T-cell (primary cell): ENCODE measurements at places on chromosomes 1 and 21.

- no peak for DNase-seq
Measured at GRCh38 chr1:151975311-151976014, 18.2 kb downstream of the S100A10 start.

GRCh38 chr1:158942490-158942889 lies 11.1 kb downstream of the PYHIN1 start:
- no peak for DNase-seq

GRCh38 chr1:1090424-1091343 lies 16.6 kb upstream of the RNF223 start:
- no peak for DNase-seq

- no peak for DNase-seq
Measured at GRCh38 chr1:162329826-162330225, 46.8 kb downstream of the SPATA46 start.

DNA sequence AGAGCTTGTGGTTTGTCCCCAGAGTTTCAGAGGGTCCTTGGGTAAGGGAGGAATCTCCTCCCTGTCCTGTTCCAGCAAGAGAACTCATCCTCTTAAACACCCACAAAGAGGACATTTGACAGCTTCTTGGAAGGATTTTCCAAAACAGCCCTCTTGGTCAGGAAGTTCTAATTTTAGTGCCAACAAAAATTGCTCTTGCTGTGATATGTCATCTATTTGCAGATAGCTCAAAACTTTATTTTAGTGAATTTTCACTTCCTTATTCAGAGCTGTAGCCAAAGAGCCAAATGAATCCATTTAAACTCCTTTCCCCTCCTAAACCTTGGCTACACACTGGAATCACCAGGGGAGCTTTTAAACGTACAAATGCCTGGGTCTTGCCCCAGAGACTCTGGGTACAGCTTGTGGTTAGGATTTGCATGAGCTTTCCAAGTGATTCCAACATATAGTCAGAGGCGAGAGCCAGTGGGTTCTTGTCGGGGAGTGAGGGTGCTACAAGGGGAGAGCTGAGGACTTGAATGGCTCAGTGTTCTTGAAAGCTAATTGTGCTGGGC lies 11.8 kb upstream of the RASSF5 start:
- DNase-seq = no peak

- no peak for DNase-seq
Measured at GRCh38 chr1:221016751-221017150, 137.5 kb downstream of the HLX start.

DNA sequence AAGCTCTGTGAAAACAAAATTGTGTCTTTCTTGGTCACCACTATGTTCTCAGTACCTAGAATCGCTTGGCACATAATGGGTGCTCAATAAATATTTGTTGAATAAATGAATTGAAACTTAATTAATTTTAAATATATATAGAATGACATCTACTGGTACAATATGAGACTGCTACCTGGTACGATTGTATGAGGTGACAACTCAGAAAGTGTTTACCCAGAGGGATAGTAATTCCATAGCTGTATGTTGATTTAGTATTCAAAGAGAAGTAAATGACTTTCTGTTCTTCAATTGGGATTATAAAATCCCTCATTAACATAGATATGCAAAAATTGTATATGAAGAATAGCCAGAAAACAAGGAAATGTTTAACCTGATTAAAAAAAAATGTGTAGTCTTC lies 128.7 kb downstream of the RPS6KC1 start:
- DNase-seq = no peak

DNA sequence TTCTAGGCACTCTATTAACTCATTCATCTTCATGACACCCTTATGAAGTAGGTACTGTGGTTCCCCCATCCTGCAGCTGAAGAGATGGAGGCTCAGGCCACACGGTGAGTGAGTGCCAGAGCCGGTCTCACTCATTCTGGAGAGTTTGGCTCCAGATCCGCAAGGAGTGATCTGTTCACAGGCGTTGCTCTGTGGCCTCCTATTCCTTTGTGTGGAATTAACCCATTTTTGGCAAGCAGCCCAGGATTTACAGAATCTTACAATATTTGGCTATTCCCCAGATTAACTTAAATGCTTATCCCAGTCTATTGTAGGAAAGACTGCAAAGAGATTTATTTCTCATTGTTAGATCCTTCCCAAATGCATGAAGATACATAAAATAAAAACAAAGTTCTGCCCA lies 29.6 kb downstream of the KIAA0040 start:
- DNase-seq = no peak

DNA sequence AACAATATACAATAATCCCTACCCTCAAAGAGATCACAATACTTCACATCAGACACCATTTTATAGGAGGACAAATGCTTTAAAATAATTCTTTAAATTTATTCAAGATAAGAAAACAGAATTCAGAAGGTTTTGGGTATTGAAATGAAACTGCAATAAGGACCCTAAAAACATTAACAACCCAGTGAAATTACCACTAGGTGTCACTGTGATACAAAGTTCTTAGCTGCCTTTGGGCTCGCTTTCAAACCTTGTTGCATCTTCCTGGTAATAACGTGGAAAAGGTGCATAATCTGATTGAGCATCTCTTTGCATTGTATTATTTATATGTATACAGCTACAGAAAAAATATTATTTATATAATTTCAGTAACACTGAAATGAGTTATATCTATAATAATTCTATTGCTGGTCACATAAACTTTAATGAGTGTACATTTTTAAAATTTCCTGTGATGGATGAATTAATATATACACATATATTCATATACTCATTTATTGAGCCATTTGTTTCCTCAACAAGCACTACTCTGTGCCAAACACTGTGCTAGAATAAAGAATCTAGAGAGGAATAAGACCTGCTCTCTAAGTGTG lies 185.2 kb downstream of the FAF1 start:
- DNase-seq = no peak

- DNase-seq = no peak
Measured at GRCh38 chr1:103489935-103490334, 35.6 kb upstream of the RNPC3 start.

- no peak for DNase-seq
Measured at GRCh38 chr21:14736672-14737071, 190.6 kb upstream of the SAMSN1 start.

GRCh38 chr1:26791148-26791547 lies 3.4 kb downstream of the PIGV start:
- no peak for DNase-seq

DNA sequence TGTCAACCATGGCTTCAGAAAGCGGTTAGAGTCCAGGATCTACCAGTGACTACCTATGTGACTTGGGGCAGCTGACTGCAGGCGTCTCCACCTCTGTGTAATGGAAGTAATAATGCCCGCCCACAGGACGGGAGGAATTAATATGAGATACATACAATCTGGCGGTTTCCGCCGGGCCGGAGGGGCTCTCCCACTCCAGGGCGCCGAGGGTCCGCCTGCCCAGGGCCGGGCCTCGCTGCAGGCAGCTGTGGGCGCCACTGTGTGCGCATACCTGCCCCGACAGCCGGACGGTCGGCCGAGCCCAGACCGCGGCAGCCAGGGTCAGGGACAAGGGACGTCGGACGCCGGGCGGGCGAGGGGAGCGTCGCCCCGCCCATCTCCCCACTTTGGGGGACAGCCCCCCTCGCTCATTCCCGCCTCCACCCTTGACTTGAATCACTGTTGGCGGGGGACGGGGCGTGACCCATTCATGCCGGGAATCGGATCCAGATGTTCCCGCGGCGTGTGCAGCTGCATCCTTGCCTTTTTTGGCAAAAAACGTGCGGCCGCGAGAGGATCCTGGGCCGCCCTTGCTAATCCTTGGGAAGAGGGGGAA lies 6.0 kb upstream of the SF3A3 start:
- DNase-seq = no peak

DNA sequence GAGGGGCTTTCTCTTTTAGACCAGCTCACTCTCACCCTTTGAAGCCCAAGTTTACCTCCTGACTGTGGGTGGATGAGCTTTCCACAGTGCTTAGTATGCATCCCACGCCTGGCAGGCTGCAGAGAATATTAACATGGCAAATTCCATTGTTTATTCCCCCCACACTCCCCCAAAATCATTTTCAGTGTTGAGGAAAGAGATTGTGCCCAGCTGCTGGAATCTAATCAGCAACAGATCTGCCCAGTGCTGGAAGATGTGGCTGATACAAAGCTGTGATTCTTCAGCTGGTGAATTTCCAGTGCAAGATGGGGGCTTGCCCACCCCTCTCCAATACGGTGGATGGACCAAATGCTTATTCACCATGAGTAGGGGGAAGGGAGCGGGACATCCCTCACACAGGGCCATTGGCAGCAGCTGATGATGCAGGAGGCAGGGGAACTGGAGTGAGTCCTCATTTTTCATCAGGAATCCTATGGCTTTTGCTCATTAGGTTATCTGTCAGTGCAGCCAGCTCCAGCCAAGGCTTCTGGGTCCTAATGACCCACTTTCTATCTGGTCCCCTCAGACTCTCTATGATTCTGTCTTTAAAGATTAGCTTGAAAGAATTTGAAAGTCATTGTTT lies 39.7 kb upstream of the KCNA3 start:
- no peak for DNase-seq

GRCh38 chr1:19507516-19507915 lies 22.2 kb upstream of the CAPZB start:
- no peak for DNase-seq
